A549 treated with CORT108297 at 1 μM for 4 hours (cell line): ENCODE measurements at places on chromosomes 16 and 17. TPM values are rescaled to one million over a fixed set of nuclear protein-coding genes. Genes with fewer than 3 reads are reported as not detected.

Gene PLA2G15
- 12.2 to 16.1 TPM (median 15.3 TPM) in 5 replicates for total RNA-seq

Gene MPO
- not detected in 5 replicates for total RNA-seq

Gene IL21R
- total RNA-seq, result 0.03 TPM in 1 of 5 replicates, not detected in the others

Gene CDH11
- total RNA-seq, result 0.14 to 0.70 TPM (median 0.61 TPM) in 5 replicates

Gene CRYBA1
- not detected in 5 replicates for total RNA-seq

Gene SOST
- 0.04 to 0.07 TPM in 2 of 5 replicates, not detected in the others for total RNA-seq

Gene CDH5
- total RNA-seq, result 0.09 to 0.22 TPM (median 0.16 TPM) in 5 replicates

Gene SLC5A10
- total RNA-seq, result 0.12 to 0.38 TPM (median 0.20 TPM) in 5 replicates

Gene SCGB1C2
- not detected in 5 replicates for total RNA-seq

Gene ARHGAP44
- total RNA-seq, result 2.1 to 3.4 TPM (median 2.7 TPM) in 5 replicates

Gene STX1B
- total RNA-seq, result 1.5 to 1.9 TPM (median 1.7 TPM) in 5 replicates

Gene UTS2R
- total RNA-seq, result not detected in 5 replicates

Gene CLEC19A
- 0.07 to 0.18 TPM (median 0.08 TPM) in 4 of 5 replicates, not detected in the other for total RNA-seq
